Lung (tissue), 17 donors: ENCODE measurements at places on chromosomes 12 and 14.

DNA sequence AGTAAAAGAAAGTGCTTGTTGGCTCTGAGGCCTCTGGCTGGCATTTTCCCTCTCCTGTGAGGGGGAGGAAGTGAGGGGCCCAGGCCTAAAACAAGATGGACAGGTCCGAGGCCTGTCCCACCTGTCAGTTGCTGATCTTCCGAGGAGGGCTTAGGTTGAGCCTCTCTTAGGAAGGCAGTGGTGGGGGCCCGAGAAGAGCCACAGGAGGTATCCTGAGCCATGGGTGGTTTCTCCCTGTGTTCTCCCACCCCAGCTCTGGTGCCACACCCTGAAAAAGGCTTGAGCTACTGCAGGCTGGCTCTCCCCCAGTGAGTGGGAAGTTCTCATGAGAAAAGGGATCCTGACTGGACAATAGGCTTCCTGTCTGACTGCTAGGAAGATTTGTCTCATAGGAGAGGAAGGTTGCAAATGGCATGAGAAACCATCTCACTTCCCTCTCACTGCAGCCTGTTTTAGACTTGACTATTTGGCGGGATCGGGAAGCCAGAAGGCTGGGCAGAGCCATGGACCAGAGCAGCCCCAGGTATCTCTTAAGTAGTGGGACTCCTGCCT is 72.1 kb upstream of the SRSF5 start:
- no peak for DNase-seq

GRCh38 chr12:108403952-108404351 is 64.8 kb upstream of the CMKLR1 start:
- DNase-seq = peak; percentile 27

DNA sequence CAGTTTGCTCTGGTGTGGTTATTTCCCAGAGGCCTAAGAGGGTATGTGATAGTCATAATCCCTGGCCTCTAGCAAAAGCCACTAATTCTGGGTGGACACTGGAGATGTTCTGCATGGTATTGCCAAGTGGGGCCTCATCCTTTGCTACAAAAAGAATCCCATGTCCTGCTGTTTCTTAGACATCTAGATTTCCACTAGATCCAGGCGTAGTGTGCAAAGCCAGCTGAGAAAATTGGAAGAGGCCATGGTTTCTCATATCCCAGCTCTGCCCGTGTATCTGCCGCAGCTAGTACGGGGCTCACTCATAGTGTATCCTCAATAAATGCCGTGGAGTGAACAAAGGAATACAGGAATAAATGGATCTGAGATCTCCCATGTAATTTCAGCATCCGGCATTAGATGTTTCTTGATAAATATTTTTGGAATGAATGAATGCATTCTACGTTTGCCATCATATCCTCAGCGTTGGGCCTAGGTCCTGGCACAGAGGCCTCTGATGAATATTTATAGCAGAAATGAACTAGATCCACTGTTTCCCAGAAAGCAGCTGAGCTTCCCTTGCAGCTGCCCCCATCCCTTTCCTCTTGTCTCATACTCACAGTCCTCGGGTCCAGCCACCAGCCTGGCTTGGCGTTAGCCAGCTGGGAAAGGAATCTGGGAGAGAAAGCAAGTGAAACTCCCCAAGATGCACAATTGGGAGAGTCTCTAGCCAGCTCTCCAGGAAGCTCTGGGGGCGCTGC is 76.3 kb upstream of the NOS1 start:
- no peak for DNase-seq

DNA sequence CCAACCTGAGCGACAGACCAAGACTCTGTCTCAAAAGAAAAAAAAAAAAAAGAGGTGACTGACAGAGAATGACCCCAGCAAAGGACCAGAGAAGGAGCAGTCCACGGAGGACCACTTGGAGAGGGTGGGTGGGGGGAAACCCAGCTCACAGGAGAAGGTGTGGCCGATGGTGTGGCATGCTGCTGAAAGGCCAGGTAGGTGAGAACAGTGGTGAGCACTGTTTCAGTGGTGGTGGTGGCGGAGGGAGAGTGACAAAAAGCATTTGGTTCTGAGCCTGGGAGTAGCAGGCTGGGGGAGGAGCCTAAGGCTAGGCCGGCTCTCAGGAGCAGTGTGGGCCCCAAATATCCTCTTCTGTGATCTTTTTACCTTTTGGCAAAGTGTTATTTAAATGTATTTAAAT is 63.8 kb downstream of the IRF2BPL start:
- DNase-seq = no peak

GRCh38 chr14:95518045-95518751 is 1.7 kb upstream of the SYNE3 start:
- DNase-seq = no peak

DNA sequence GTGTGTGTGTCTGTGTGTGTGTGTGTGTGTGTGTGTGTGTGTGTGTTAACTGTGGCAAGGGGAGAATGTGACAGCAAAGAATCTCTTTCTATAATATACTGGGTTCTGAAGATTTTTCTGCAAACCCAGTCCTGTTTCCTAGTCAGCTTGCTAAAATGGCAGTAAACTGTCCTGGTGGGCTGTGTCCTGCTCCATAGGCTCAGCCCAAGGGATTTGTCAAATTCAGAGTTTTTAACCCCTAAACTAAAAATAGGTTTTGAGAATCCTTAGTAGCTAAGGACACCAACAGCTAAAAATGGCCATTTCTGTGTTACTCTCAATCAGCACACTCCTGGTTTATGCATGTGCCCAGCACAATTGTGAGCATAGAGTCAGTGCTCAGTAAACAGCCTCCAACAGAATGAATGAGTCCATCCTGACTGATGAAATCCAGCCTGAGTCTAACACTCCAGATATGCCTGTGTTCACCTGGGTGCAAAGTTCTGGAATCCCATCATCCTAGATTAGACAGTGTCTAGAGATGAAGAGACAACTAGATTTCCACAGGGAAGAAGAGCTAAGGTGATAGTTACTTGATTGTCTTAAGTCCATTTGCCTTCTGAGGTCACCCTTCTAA is 192.6 kb downstream of the TTC6 start:
- no peak for DNase-seq

DNA sequence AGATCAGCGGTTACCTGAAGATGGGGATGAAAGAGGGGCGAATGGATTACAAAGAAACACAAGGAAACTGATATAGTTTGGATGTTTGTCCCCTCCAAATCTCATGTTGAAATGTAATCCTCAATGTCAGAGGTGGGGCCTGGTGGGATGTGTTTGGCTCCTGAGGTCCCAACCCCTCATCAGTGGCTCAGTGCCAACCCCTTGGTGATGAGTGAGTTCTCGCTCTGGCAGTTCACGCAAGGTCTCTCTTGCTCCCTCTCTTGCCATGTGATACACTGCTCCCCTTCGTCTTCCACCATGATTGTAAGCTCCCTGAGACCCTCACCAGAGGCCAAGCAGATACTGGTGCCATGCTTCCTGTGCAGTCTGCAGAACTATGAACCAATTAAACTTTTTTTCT is 28.0 kb downstream of the ITGA7 start:
- no peak for DNase-seq

- DNase-seq = no peak
Observed at GRCh38 chr14:50022661-50023060, 93.7 kb downstream of the VCPKMT start.

GRCh38 chr12:223841-224240 is 9.9 kb upstream of the SLC6A12 start:
- no peak for DNase-seq

GRCh38 chr12:10131111-10131690 is 1.2 kb upstream of the CLEC7A start:
- peak; percentile 78 for DNase-seq

DNA sequence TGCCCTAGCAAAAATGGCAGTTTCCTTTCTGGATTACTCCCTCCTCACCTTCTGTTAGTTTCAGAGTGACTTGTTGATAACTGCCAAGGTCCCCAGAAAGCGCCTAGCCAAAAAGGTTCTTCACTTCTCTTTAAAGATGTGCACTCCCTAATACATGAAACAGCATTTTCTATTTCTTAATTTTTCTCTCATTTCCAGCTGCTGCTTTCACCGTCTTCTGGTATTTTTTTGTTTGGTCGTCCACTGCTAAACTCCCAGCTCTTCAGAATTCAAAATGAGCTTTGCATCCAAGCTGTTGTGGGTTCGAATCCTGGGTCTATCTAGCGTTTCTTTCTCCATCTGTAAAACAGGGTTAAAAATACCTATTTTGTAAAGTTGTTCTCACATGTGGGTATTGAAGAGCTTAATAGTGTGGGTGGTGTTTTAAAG is 397 bp upstream of the BORCS5 start:
- DNase-seq = no peak

DNA sequence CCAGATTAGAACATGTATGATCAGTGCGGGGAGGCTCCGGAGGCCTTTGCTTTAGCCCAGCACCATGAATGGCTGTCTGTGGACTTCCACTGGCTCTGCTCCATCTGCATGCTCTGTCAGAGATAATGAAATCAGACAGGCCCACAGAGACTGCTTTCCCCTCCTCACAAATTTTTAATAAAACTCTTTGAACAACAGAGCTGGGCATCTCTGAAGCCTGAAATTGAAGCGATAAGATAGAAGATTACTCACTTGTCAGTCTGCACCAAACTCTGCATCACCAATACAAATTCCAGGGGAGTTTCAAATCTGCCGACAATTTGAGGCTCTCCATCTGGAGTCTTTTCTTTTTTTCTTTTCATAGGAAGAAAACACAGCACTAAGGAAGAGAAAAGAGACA is 110.0 kb downstream of the DYRK2 start:
- DNase-seq = no peak

DNA sequence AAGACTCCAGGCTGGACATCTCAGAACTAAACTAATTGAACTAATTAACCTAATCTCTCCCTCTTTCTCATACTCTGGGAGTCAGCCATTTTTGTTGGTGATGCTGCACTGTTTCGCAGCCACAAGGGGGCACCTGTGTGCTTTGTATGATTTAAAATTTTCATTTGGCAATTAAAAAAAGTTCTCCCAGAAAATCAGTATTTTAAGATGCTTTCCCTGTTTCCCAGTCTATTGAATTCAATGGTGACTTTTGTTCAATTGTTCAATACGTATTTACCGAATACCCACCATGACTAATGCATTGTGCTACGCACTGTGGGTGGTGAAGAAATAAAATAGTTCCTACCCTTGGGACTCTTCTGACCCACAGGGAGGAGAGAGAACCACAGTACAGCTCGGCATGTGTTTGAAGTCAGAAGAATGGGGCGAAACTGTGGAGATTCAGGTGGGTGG is 63.7 kb downstream of the ZNF664 start:
- peak; percentile 69 for DNase-seq

GRCh38 chr14:93305725-93306418 is 27.0 kb downstream of the BTBD7 start:
- no peak for DNase-seq

DNA sequence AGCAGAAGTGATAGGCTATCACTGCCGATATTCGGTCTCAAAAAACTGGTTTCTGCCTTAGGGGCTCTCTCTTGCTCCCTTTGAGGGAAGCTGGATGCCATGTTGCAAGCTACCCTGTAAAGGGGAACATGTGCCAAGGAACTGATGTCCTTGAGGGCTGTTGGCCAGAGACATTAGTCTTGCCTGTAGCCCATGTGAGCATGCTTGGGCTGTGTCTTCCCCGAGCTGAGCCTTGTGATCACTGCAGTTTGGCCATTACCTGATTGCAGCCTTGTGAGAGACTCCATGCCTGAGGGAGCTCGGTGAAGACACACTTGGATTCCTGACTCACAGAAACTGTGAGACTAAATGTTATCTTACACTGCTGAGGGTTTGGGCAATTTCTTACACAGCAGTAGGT is 18.8 kb downstream of the RTRAF start:
- DNase-seq = no peak

DNA sequence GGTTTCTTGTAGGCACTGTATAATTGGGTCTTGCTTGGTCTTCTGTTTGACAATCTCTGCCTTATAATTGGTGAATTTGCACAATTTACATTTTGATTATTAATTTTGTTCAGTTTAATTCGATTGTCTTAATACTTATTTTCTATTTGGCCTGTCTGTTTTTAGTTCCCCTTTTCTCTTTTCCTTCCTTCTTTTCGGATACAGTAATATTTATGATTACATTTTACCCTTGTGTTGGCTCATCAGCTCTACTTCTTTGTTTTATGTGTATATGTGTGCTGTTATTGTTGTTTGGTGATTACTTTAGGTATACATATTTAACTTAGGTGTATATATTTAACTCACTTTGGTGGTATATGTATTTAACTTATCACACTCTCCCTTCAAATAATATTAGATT is 12.8 kb upstream of the BEGAIN start:
- DNase-seq = no peak

DNA sequence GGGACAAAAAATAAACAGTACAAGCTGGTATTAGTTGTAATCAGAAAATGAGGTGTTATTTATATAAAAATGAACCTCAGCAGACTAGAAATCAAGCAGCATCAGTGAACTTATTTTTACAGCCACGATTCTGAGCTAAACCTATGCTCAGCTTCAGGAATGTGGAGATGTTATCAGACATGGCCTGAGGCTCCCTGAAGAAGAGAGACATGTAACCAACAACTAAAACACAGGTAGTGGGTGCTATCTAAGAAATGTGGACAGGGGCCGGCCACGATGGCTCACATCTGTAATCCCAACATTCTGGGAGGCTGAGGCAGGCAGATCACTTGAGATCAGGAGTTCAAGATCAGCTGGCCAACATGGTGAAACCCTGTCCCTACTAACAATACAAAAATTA is 534.3 kb downstream of the VRK1 start:
- DNase-seq = no peak
